Mucosa of descending colon (tissue), 3 donors: ENCODE measurements at places on chromosomes 2 and 18. TPM values are rescaled to one million over a fixed set of nuclear protein-coding genes. Genes with fewer than 3 reads are reported as not detected.
A peak's percentile ranks its signal among the peaks of the same experiment; 100 is the strongest.

- DNase-seq = no peak
Observed at GRCh38 chr2:9767656-9768281, 75.5 kb upstream of the TAF1B start.

DNA sequence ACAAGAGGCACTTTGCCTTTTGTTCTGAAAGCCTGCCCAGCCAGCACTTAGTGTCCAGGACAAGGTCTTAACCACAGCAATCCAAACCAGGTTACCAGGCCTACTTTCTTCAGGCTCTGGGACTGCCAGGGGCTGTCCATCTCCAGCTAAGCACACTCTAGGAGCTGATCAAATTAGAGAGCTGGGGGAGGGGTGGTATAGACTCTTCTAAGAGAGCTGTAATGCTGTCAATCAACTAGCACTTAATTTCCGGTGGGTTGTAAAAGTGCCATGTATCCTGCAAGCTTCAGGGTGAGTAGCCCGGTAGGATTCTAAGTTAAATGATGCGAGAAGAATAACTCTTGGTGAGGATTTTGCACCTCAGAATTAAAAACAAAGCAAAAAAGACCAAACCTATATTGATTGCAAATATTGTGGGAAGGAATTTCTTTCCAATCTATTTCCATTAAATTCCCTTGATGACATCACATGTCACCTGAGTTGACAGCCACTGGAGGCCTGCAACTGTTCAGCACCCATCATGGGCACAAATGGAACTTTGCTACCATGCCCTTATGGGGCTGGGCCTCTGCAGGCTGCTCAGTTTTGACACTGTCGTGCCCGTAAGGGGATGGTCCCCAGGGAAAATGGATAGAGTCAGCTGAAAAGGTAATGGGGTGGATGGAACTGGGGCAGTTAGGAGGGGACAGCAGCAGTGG is 8.7 kb upstream of the COX7A2L start:
- no peak for DNase-seq

GRCh38 chr18:79730804-79731203 is 51.2 kb downstream of the CTDP1 start:
- DNase-seq = no peak

GRCh38 chr2:120441744-120442471 is 96.0 kb downstream of the INHBB start:
- peak; percentile 65 for DNase-seq

GRCh38 chr2:206260188-206261012 is 14.1 kb upstream of the ZDBF2 start:
- DNase-seq = no peak

IL36G gene
- not detected for total RNA-seq

IGFBP5 gene
- 36.4 TPM for total RNA-seq

MYL12B gene
- total RNA-seq = 317 TPM

RGPD8 gene
- total RNA-seq = 18.8 TPM

DNA sequence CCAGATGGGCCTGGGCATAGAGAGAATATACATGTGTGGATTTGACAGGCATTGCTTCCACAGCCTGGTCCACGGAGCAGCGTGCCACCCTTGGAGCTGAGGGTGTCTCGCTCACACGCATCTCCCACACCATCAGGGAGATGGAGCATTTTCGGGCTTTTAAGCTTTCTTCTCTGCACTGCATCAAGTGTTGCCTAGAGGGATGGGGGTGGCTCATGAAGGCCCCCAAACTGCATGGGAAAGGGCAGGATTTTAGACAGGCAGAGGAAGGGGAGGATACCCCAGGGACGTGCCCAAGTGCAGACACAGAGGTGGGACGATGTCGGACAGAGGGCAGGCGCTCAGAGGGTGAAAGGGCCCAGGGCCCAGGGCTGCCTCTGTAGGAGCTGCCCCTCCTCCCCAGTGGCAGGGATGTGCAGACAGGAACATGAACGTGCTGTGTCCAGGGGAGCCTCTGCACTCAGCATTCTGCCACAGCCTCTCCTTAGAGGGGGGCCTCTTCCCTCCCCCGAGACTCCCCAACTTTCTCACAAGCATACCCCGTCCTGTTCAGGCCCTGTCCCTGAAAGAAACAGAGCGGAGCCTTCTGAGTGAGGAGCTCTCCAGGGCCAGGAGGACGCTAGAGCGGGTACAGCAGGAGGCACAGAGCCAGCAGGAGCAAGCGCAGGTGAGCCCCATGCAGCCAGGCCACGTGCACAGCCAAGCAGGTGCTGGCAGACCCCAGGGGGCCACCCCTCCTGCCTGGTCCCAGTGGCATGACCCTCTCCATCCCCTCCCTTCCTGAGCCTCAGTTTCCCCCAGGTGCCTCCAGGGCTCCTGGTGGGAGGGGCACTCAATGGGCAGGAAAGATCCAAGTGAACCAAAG is 42.9 kb upstream of the SNED1 start:
- peak; percentile 20 for DNase-seq

TWIST2 gene
- total RNA-seq = 3.1 TPM

GRCh38 chr2:190864375-190864774 is 16.2 kb upstream of the GLS start:
- DNase-seq = no peak

DNA sequence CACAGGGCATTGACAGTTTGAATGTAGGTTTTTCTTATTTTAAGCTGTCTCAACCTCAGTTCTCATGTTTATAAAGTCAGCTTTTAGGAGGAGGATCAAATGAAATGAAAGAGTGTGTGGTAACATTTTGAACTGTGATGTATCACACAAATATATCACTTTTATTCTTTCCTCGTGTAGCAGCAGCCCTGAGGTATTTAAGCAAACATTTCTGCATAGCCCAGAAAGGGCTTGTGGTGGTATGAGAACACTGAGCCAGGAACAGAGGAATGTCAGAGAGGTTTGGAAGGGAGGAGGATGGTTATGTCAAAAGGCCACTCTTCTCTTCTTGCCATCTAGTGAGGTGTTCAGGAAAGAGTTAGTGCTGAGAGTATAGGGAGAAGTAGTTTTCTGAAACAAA is 150.2 kb downstream of the PARD3B start:
- DNase-seq = no peak

SLC5A7 gene
- 3.6 TPM for total RNA-seq

CD302 gene
- 27.1 TPM for total RNA-seq

DNA sequence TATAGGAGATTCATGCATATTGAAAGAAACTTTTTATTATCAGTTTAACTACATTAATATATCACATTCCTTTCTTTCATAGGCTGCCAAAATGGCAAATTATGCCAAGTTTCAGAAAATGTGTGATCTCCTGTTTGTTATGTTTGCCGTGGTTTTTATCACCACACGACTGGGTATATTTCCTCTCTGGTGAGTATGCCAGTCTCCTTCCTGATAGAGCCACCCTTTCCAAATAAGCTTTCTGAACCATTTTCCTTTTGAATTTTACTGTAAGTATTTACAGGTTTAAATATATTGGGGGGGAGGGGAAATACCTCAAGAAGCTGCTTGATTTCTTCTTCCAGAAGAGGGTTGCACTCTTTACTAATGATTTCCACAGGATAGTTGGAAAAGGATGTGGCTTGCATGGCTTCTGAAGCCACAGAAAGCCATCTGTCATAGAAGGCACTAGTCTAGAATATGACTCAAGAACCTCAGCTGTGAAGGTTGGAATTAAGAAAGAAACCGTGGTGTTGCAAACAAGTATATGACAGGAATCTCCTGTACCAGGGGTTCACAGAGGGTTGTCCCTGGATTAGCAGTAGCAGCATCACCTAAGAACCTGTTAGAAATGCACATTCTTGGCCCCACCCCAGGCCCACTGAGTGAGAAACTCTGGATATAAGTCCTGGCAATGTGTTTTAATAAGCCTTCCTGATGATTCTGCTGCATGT is 84.5 kb upstream of the NOSTRIN start:
- DNase-seq = no peak
